ENCODE measurements at places on chromosomes 13 and 19.
A peak's percentile ranks its signal among the peaks of the same experiment; 100 is the strongest.

DNA sequence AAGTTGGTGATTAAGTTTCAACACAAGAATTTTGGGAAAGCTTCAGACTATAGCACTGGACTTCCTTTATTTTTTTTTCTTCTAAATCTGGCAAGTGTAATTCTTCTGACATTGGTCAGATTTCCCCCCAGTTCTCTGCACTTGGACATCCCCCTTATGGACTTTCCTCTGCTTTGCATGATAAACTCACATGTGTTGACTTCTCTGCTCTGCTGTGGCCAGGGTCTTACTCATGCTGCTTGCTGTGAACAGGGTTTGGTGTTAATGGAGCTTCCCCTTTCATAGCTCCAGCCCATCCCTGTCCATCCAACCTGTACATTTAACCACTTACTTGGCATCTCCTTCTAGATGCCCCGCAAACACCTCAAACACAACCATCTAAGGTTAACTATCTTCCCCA, 70.5 kb upstream of the SPATA13 start:
- no peak for DNase-seq

DNA sequence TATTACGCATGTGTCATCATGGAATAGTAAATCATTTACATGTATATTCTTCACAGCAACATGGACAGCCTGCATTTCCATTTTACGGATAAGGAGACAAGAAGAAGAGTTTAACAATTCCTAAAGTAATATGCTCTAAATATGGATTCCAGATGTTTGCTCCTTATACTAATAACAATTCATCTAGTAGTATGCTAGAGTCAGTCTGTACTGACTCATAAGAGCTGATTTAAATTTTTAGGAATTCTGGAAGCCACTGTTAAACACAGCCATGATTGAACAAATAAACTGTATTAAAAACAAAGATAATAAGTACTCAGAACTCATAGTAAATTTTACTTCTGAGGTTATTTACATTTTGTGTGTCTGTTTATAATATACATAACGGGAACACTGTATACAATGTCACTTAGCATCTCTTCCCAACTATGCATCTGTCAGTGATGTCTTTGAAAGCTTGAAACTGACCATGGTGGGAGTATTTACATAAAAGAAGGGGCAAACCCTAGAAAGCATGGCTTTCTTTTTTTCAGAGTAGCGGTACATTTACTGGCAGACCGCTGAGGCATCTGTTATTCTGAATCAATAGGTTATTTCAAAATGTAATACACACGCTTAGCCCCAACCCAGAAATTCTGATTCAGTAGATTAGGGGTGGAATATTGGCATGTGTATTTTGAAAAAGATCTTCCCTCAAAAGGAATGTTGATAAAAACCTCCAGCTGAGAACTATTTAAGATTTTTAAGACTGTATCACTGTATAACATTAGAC, 12.9 kb downstream of the ZC3H13 start:
- no peak for DNase-seq

DNA sequence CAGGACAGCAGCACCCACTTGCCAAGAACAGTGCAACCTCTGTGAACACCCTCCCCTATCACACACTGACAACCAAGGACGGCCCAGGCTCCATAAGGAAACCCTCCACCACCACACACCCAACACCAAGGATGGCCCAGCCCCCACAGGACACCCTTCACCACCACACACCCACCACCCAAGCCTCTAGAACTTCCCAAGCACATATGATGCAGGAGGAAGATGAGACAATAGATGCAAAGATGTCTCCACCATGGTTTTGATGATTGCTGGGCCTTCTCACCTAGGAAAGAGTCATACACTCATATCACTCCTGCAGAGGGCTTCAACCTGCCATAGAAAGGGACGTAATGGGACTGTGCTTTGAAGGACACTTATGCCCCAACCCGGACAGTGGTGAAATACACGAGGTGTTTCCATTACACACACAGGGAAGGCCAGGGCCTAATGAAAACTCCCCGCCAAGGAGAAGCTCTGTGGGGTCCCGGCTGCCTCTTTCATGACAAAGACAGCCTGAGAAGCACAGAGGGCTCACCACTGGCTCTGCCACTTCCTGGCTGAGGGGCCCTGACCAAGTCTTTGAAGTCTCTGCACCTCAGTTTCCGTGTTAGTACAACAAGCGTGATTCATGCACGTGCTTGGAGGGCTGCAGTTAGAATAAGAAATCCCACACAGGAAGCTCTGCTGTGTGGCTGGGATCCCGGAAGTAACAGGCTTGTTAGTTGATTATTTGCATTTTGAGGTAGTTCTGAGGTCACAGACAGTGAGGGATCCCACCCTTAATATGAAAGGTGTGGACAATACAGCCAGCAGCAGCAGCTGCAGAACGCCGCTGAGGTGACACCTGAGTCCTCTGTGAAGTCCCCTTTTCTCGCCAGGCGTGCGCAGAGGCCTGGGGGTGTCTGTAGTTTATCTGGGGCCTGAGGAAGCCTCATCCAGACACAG, 61.9 kb upstream of the ATP12A start:
- DNase-seq: no peak

- DNase-seq: no peak
Measured at GRCh38 chr19:14479975-14480699, 5.0 kb upstream of the PTGER1 start.

- no peak for DNase-seq
Measured at GRCh38 chr13:23463661-23464060, 30.2 kb upstream of the SACS start.

GRCh38 chr13:98254513-98254912, 77.4 kb upstream of the RNF113B start:
- no peak for DNase-seq

DNA sequence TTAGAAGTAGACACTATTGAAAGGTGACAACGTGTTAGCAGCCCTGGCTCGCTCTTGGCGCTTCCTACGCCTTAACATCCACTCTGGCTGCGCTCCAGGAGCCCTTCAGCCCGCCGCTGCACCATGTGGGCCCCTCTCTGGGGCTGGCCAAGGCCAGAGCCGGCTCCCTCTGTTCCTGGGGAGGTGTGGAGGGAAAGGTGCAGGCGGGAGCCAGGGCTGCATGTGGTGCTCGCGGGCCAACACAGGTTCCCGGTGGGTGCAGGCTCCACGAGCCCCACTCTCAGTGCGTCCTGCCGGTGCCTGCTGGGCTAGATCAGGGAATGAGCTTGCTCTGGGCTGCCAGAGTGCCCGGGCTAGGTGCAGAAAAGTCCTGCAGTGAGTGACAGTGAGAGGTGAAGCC, 1284.3 kb downstream of the OLFM4 start:
- no peak for DNase-seq

DNA sequence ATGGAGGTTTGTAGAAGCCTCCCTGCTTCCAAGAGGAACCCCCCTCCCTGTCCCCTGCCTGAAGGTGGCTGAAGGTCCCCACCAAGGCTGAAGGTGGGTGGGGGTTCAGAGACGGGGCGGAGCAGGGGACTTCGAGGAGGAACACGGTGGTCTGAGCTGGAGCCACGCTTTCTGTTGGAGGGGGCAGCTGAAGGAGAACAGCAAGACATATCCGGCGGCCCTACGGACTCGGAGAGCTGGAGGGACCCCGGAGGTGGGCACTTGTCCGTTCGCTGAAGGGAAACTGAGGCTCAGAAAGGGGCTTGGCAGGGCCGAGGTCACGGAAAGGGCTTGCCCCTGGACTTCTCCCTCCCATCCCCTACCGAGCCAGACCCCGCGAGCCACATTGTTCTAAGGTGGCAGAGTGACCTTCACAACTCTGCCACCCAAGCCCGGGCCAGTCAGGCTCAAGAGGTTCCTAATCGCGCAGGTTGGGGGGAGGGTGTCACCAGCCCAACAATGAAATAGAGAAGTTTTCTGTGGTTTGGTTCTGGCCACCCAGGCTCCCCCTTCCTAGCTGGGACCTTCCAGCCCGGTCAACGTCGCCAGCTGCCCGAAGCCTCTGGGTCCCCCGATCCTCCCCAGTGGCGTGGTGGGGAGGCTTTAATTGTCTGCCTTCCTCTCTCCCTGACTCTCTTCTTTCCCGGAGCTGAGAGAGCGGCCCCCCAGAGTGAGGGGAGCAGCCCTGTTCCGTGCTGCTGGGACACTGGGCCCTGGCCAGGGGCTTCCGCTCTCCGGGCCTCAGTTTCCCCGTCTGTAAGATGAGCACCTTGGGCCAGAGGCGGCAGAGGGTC, 15.5 kb upstream of the KCNN1 start:
- DNase-seq: no peak

DNA sequence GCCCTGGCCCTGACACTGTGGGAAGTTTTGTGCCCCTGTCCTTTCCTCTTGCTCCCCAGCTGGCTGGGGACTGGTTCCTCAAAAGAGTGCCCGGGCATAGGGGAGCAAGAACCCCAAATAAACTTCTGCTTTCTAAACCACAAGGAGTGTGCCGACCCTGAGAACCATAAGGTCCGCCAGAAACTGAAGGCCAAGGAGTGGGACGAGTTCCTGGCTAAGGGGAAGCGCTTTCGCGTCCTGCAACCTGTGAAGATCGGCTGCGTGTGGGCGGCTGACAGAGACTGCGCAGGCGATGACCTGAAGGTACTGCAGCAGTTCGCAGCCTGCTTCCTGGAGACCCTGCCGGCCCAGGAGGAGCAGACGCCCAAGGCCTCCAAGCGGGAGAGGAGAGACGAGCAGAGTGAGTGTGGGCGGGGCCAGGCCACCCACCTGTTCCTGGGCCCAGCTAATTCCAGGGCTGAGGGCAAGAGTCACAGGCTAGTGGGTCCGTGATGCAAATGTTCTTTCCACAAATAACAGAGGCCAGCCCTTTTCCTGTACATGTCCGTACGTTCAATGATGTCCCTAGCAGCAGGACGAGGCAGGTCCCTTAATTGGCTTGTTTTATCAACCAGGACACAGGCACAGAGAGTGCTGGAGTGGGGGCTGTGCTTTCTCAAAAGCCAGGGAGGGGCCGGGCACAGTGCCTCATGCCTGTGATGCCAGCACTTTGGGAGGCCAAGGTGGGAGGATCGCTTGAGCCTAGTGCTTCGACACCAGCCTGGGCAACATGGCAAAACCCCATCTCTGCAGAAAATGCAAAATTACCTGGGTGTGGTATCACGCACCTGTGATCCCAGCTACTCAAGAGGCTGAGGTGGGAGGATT, 25.6 kb downstream of the UBXN6 start:
- no peak for DNase-seq

DNA sequence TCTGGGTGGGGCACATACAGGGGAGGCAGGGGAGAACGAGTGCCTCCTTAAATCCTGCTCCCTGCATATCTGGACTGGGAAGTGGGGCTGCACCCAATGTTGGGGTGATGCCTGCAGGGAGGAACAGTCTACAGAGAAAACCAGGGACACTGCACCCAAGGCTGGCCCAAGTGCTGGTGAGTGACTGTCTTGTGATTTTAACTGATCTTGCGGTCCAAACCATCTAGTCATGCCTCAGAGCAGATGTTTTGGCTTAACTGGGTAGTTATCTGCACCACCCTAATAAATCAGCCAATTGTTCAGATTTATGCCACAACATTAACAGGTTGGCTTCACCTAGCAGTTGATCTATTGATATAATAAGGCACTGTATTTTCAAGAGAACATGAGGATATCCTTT, 219.2 kb upstream of the IRS2 start:
- no peak for DNase-seq

GRCh38 chr13:73608711-73609485, 525.3 kb downstream of the KLF12 start:
- no peak for DNase-seq

DNA sequence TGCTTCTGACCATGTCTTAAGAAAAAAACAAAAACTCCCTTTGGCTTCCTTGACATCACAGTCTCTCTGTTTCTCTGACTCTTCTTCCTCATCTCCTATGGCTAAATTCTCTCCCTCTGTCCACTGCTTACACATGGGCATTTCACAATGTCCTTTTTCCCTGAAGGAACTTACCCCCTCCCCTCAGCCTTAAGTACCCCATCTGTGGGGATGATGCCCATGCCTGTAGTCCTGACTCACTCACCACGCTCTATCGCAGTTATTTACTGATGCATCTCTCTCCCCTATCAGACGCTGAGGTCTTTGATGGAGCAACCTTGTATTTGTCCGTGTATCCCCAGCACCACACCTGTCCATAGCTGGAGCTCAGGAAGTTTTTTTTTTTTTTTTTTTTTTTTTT, 32.4 kb downstream of the ACTN4 start:
- DNase-seq: no peak

DNA sequence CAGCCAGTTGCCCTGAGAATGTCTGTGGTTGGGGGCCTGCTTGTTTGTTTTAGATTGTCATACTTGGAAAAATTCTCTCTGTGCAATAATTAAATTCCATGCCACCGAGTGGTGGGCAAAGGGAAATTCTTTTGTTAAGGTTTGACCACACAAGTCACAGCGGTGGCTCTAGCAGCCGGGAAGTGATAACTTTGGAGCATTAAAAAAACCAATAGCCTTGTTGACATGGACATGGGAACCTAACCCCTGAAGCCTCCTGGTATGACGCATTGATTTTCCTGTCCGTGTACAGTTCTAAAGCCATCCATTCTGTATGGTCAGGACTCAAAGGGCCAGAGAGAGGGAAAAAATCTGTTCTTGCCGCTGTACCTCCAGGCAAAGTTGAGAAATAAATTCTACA, 384.9 kb upstream of the ZNF507 start:
- DNase-seq: no peak

GRCh38 chr13:76829572-76830327, 56.5 kb downstream of the KCTD12 start:
- peak; percentile 43 for DNase-seq

DNA sequence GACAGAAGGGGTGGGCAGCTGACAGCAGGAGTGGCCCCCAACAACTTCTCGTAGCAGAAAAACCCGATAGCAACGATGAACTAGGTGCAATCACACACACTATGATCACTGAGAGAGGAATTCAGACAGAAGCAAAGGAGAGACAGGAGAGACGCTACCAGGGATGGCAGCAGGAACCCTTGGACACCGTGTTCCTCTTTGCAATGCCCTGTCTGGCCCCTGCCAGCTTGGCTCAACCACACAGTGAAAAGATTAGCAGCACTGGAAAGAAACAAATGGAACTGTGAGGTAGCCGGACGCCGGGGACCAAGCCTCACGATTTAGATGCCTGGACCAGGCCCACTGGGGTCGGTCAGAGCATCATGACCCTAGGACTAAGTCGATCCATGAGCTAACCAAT, 23.6 kb downstream of the DCAF15 start:
- no peak for DNase-seq

DNA sequence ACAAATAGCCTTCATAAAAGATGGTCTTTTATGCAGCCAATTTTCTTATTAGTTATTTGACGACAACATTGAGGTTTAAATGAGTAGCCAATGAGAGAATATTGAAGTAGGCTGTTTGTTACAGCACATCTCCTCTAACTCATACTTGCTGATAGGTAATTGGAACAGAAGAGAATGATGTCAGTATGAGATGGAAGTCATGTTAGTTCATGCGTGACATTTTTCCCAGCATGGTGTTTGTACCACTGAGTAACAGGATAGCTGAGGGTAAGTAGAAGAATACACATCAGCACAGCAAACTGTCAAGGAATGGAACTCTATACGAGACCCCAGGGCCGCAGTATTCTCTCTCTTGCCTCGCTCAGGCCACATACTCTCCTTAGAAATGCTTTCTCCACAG, 37.2 kb downstream of the COL4A2 start:
- DNase-seq: no peak

DNA sequence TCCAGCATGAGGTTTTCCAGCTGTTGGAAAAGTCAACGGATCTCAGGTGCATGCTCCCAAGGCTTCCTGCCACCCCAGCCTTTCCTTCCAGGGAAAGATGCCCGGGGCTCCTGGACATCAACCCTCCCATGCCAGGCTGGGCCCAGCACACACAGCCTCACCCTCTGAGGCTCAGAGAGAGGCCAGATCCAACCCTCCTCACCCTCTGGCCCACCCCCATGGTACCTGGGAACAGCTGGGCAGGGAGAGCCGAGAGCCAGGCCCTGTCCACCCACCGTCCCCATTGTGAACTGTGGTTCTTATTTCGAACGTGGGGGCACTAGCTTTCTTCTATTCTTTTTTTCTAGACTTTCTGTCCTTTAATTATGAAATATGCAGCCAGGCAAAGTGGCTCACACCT, 9.9 kb upstream of the CCNP start:
- no peak for DNase-seq
